ENCODE measurements at places on chromosomes 7 and 10.

GRCh38 chr10:9508606-9509005 lies 1454.1 kb downstream of the GATA3 start:
- peak; percentile 58 for DNase-seq

- no peak for DNase-seq
These were observed 185.4 kb upstream of the PFKP start for GRCh38 chr10:2881720-2882620.

GRCh38 chr7:118583641-118584040 lies 359.1 kb downstream of the ANKRD7 start:
- DNase-seq, result no peak

DNA sequence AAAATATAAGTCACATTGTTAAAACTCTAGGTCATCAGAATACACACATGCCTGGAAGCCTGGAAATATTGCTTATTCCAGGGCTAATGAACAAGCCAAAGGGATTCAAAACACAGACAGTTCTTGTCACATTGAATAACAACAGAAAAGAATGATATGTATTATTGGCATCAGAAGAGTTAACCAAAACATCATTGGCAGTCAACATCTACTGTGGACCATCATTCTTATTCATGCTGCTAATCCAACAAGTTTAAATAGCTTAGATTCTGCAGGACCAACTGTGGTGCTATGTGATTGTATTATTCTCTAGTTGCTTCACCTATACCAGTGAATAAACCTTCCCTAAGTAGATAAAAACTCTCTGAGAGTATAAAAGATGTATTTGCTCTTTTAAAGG lies 198.3 kb downstream of the NEBL start:
- DNase-seq, result no peak

GRCh38 chr7:91681718-91682117 lies 198.8 kb downstream of the MTERF1 start:
- no peak for DNase-seq

- peak; percentile 10 for DNase-seq
These were observed 143.4 kb upstream of the EGR2 start for GRCh38 chr10:62959553-62959952.

- DNase-seq, result no peak
These were observed 1.0 kb upstream of the CRTAC1 start for GRCh38 chr10:98031440-98031839.

GRCh38 chr10:53022611-53023088 lies 250.1 kb upstream of the MBL2 start:
- DNase-seq, result no peak

- no peak for DNase-seq
These were observed 57.9 kb upstream of the EXOC6 start for GRCh38 chr10:92790440-92790839.

DNA sequence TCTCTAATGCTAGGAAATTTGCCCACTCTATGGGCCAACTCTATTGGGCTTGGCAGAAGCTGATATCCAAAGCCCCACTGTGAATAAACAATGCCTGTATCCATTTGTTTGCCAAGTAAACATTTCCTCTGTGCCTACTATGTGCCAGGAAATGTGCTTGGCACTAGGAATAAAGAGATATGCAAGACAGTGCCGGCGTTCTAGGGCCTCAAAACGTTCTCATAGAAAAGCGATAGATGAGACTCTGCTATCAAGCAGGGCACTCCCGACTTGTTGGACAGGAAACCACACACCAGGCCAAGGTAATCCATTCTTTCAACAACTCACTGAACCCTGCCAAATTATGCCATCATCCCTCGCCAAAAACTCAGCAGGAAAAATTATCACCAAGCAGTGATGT lies 196.7 kb downstream of the IPMK start:
- peak; percentile 13 for DNase-seq

GRCh38 chr7:26197153-26198115 lies 3.1 kb downstream of the HNRNPA2B1 start:
- no peak for DNase-seq

GRCh38 chr7:91314591-91315323 lies 50.5 kb downstream of the FZD1 start:
- DNase-seq, result no peak

GRCh38 chr10:75450644-75451640 lies 19.5 kb downstream of the LRMDA start:
- DNase-seq, result no peak

- no peak for DNase-seq
These were observed 7.3 kb downstream of the FSCN3 start for GRCh38 chr7:127600885-127601284.

Data from astrocyte of the hippocampus (primary cell).